Activated naive CD8-positive, alpha-beta T cell treated with anti-CD3 and anti-CD28 coated beads, Interleukin-2, amount 10 ng/mL, durations not matched to agents 7 days and 5 days (primary cell): ENCODE measurements at places on chromosomes 4 and X. TPM values are rescaled to one million over a fixed set of nuclear protein-coding genes. Genes with fewer than 3 reads are reported as not detected.

DNA sequence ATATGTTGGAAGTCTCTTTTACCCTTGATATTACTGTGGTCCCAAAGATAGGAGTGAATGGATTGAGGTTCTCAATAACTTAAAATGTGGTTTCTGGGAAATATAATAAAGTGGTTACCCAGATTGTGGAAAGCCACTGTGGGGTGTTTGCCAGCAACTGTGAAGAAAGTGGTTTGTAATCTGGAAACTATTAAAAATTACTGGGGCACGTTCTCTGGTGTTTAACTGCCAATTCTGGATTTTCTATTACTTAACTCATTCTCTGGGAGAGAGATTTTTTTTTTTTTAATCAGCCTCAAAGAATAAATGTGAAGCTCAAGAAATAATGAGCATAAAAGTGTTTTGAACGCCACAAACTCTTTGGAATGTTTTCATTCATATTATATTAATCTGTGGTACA is 4.9 kb upstream of the CXCL6 start:
- DNase-seq = no peak

- no peak for DNase-seq
These were observed 399 bp downstream of the AIFM1 start for GRCh38 chrX:130165181-130165702.

DNA sequence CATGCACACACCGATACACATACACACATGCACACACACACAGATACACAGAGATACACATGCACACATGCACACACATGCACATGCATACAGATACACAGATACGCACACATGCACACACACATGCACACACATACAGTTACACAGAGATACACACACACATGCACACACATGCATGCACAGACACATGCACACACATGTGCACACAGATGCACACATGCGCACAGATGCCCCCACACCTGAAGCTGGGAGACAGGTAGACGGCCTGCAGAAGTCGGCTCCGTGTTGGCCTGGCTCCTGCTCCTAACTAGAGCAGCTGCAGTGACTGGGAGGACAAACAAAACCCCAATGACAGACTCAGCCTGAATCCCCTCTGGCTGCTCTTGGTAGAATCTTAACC is 46.8 kb downstream of the PSAPL1 start:
- no peak for DNase-seq

GRCh38 chr4:16116493-16116990 is 32.7 kb upstream of the PROM1 start:
- no peak for DNase-seq

- DNase-seq = no peak
These were observed 429.5 kb downstream of the GRID2 start for GRCh38 chr4:92733231-92733630.

GRCh38 chr4:89906777-89907521 is 12.3 kb downstream of the MMRN1 start:
- no peak for DNase-seq

- no peak for DNase-seq
These were observed 513.7 kb downstream of the TLL1 start for GRCh38 chr4:166386491-166387360.

GRCh38 chr4:81505004-81505598 is 33.4 kb upstream of the RASGEF1B start:
- peak; percentile 53 for DNase-seq

DNA sequence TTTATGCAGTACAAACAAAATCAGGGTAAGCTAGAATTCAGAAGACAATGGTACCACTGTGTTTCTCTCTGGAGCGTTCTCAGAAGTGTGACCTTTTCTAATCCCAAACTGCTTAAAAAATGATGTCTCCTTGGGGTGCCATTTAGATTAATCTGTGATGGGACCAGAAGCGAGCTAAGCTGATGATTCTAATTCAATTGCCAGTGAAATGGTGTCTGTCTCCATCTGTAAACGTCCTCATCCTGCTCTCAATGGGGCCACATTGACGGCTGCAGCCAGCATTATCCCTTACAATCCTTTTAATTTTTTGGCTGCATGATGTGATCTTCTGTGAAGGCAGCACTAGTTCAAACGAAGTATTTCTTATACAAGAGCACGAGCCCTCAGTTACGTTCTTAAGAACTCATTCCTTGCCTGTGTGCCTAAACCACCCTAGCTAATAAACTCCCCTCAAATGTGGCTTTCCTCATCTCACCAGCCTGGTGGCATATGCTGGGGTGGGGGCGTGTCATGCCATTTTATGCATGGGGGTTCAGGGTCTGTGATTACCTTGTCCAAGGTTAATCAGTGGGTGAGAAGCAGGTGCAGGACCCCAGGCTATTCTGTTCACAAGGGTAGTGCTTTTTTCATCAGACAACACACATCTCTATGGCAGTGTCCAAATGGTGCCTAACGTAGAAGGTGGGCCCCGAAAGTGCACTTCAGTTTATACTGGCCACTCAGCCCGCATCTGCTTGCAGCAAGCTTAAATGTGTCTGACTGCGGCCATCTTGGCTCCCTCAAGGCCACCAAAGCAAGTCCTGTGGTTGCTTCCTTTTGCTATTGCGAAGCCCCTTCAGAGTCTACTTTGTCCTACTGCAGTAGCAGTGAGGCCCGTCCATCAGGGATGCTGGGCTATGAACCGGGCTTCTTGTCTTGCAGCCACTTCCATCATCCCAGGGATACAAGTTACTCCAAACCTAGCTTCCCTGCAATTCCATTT is 45.7 kb upstream of the SLC2A9 start:
- DNase-seq = no peak

GRCh38 chr4:3802571-3803474 is 36.6 kb downstream of the ADRA2C start:
- no peak for DNase-seq

GRCh38 chr4:60019180-60019579 is 1180.9 kb upstream of the ADGRL3 start:
- no peak for DNase-seq

DNA sequence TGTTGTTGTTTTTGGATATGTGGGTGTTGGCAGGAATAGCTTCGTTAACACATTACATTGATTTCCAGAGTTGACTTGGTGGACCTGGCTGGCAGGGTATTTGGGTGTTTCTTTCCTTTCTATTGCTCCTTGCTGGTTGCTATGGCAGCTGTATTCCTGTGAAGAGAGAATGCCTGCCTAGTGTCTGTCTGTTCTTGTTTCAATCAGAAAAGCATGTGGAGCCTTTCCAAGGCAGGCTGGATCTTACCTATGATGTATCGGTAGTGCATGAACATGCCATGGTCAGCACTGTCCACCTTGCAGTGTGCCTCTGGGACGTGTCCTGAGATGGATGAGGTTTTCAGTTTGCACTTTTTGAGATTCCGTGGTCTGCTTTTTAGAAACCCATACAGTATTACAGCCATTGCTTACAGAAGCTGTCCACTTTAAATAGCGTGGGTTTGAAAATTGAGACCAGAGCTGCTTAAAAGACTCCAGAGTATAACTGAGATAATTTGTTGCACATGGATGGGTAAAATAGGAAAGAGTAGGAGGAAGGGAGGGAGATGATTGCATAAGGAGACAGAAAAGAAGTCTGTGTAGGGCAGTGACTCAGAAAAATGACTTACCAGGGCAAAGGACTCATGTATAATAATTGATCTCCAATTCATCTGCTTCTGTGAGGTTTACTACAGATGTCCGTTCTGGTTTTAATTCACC is 20.0 kb upstream of the AADAT start:
- no peak for DNase-seq

DNA sequence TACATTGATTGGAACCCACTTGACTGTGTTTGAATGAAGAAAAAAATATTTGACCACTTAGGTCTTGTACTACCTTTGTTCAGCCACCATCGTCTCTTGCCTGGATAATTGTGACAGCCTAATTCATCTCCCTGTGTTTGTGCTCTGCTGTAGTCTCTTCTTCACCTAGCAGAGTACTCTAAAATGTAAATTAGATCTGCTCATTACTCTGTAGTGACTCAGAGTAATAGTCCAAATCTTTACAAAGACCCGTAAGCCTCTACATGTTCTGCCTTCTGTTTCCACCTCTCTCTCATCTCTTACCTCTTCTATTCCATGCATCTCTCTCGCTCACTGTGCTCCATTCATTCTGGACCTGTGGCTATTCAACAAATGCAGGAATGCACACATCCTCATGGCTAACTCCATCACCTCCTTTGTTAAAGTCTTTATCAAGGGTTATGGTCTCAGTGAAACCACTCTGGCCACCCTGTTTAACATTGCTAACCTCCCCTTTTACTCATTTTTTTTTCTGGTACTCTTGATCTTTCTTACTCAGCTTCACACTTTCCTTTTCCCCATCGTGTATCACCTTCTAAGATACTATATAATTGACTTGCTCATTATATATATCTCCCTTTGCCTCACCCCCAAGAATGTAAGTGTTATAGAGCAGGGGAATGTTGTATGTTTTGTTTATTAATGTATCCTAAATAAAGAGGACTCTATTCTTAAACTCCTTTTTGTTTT is 98.4 kb downstream of the STIM2 start:
- DNase-seq = no peak

DNA sequence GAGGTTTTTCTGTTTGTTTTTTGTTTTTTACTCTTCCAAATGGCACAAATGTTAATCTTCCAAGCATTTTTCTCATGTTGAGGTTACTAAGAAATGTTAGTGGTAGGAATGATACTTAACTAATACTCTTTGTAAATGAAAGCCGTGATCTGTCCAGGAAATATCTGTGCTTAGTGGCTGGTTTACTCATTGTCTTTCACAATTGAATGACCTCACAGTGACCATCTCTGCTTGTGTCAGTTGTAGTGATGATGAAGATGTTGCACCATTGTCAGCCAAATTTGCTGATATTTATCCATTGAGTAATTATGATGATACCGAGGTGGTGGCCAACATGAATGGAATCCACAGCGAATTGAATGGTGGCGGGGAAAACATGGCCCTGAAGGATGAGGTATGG is 93.5 kb downstream of the TNIP2 start:
- DNase-seq = no peak

GRCh38 chrX:73447311-73447794 is 500 bp downstream of the CDX4 start:
- no peak for DNase-seq

DNA sequence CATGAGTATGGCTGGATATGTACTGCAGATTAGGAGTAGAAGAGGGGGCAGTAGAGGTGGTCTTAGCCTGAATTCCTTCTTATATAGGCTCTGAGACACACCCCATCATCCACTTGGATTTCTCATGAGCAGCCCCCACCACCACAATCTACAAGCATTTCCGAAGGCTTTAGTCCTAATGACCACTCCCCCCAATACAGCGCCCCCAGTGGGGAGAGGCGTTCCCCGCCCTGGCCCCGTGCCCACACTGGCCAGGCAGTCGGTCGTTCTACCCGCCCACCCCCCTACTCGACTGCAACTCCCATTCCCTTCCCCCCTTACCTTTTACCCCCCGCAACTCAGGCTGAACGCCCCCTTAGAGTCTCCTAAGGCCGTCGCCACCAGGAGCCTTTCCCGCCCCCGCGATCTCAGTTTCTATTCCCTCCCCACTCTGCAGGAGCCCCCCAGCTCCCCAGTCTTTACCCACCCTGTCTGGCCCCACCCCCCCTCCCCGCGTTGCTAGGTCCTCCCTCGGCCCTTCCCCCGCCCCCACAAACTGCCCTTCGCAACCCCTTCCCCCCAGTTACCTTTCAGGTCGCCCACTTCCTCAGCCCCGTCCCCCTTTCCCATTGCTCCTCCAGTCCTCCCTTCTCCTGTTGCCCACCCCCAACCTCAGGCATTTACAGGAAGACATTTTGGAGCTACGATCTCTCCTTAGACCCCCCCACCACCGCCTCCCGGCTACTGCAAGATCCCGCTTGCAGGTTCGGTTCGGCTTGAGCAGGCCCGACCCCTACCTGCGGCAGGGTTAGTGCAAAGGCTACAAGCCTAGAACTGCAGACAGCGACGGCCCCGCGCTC is 468 bp downstream of the ZMYM3 start:
- peak; percentile 49 for DNase-seq

- no peak for DNase-seq
These were observed 69.8 kb downstream of the SHROOM3 start for GRCh38 chr4:76504613-76505465.

DNA sequence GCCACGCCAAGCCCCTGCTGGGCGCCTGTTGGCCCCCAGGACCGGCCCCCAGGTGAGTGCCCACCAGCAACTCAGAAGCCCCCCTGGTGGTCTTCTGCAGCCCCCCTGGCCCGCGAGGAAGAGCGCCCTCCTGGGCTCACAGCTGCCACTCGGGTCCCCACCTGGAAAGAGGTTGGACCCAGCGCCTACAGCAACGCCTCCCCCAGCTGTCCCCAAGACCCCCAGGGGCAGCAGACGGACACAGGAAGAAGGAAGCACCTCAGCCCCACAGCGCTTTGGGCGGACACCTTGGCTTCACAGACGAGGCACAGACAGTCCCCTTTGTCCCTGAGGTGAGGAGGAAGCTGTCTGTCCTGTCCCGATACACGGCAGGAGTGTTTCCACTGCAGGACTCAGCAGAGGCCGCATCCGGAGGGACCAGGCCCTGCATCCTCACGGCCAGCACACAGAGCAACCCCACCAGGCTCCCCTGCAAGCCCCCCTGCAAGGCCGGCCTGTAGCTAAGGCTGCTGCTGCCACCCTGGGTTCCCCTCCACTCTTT is 115.6 kb upstream of the NKX1-1 start:
- no peak for DNase-seq

DNA sequence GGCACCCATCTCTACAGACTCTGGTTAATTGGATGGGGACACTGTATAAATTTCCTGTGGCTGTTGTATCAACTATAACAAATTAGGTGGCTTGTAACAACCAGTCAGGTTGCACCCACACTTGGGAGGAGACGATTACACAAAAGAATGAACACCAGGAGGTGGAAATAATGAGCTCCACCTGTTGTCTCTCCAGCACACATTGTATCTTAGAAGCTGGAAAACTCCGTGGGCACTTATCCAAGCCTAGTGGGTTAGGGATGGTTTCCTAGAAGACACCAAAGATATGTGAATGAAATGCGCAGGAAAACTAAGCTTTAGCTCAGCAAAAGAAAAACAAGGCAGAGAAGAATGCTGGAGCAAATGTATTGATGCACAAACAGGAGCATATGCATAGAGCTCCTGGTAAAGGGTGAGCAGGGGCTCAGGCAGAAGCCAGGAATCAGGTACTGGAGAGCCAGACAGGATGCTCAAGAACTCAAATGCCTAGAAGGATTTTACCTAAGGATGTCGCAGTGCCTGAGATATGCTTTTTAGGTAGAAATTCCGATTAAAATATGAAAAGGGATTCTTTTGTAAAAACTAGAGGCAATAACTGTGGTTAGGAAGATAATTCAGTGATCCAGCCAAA is 111.7 kb downstream of the GALNTL6 start:
- no peak for DNase-seq

GRCh38 chr4:188316391-188316790 is 177.2 kb downstream of the TRIML1 start:
- no peak for DNase-seq

GRCh38 chrX:131779306-131779705 is 235.4 kb downstream of the OR13H1 start:
- no peak for DNase-seq

- DNase-seq = no peak
These were observed 85.1 kb upstream of the UCP1 start for GRCh38 chr4:140653718-140654494.

Gene CXCL13
- not detected for total RNA-seq

Gene TLR1
- 17.2 TPM for total RNA-seq

Gene ZNF711
- total RNA-seq = 0.30 TPM

Gene TRPC3
- 0.55 TPM for total RNA-seq

Gene SHROOM4
- total RNA-seq = not detected

Gene FGF13
- total RNA-seq = not detected

Gene GABRE
- total RNA-seq = not detected
